ENCODE measurements at places on chromosomes 1 and 21.

GRCh38 chr1:1875932-1876331, 15.0 kb downstream of the GNB1 start:
- no peaks in the 10 kb centered on the region for H3K27me3 ChIP-seq
- no peak overlapping the region for H3K27ac ChIP-seq
- DNase-seq, result no peak
- no peak overlapping the region for H3K4me3 ChIP-seq

DNA sequence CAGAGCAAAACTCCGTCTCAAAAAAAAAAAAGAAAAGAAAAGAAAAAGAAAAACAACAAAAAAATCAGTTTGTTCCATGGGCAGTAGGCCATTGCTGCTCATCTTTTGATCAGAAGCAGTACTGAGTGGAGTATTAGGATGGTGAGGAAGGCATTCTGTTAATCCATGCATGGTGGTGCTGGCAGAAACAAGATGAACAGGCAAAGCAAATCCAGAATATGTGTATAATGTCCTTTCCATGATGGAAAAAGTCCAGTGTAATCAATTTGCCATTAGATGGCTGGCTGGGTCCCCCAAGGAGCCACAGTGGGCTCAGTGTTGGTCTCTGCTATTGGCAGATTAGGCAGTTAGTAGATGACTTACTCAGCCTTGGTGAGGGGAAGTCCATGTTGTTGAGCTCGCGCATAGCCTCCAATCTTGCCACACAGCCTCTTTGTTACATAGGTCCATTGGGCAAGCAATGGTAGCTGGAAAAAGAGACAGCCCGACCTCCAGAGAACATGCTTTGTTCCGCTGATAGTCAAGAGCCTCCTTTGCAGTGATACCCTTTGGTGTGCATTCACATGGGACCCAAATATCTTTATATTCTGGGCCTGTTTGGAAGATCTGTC, 23.3 kb downstream of the H3-3A start:
- H3K27ac ChIP-seq, result no peak overlapping the region
- peaks cover 6% of the 10 kb centered on the region for H3K4me1 ChIP-seq
- H3K27me3 ChIP-seq, result no peaks in the 10 kb centered on the region
- H3K4me3 ChIP-seq, result no peak overlapping the region
- H3K36me3 ChIP-seq, result no peaks in the 10 kb centered on the region

DNA sequence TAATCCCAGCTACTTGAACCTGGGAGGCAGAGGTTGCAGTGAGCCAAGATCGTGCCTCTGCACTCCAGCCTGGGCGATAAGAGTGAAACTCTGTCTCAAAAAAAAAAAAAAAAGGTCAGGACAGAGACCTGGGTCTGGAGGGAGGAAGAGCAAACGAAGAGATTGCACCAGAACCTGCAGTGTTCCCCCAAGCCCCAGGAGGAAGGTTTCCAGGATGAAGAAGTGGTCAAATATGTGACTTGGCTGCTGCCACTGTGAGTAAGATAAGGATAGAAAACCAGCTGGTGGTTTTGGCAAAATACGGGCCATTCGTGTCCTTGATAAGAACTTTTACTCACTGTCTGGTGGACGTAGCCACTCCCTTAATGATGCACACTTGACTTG, 42.2 kb downstream of the CLDN14 start:
- H3K27ac ChIP-seq, result no peak overlapping the region
- no peaks in the 10 kb centered on the region for H3K36me3 ChIP-seq
- no peaks in the 10 kb centered on the region for H3K27me3 ChIP-seq
- peak; percentile 87 for DNase-seq

GRCh38 chr21:44459712-44460440, 4.6 kb downstream of the LRRC3 start:
- no peak for DNase-seq
- no peaks in the 10 kb centered on the region for H3K27me3 ChIP-seq
- no peaks in the 10 kb centered on the region for H3K36me3 ChIP-seq
- no peak overlapping the region for H3K27ac ChIP-seq
- H3K4me3 ChIP-seq, result no peak overlapping the region

DNA sequence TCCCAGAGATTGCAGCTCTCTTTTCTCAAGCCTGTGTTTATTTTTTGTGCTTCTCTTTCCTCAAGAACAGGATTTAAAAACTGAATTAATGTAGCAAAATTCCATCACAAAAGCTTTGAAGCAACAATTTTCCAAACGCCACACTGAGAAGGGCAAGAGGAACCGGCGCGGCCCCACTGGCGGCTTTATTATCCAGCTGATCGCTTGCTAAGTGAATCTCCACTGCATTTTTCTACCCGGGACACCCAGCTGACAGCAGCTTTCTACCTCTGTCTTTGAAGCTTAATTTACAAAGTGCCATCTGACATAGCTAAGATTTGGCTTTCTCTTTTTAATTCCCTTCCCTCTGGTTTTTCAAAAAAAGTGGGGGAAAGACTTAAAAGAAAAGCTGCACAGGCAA, 369.3 kb upstream of the C1orf174 start:
- no peaks in the 10 kb centered on the region for H3K36me3 ChIP-seq
- no peaks in the 10 kb centered on the region for H3K27me3 ChIP-seq
- H3K4me1 ChIP-seq, result no peaks in the 10 kb centered on the region
- no peak overlapping the region for H3K27ac ChIP-seq
- H3K4me3 ChIP-seq, result no peak overlapping the region

DNA sequence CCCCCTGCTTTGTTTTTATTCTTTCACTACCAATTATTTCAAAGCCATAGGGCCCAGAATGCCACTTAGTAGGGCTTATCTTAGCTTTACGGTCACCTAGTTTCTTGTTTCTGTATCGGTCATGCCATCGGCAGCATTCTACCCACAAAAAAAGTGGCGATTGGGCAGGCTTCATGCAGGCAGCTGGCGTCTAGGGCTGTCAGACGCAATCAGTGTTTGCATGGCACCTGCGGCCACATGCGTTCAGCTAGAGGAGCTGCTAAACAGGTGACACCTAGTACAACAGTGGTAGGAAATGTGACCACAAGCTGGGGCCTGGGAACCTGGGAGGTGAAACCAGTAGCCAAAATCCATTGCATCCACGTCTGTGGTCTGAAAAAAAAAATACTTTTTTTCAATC, 262.7 kb downstream of the PBX1 start:
- peaks cover 13% of the 10 kb centered on the region for H3K36me3 ChIP-seq
- H3K27ac ChIP-seq, result no peak overlapping the region
- H3K4me1 ChIP-seq, result no peaks in the 10 kb centered on the region
- H3K4me3 ChIP-seq, result no peak overlapping the region
- DNase-seq, result no peak
- H3K27me3 ChIP-seq, result no peaks in the 10 kb centered on the region

- no peak overlapping the region for H3K4me3 ChIP-seq
- peaks cover 71% of the 10 kb centered on the region for H3K36me3 ChIP-seq
- H3K4me1 ChIP-seq, result peaks cover 5% of the 10 kb centered on the region
These were observed 6.1 kb downstream of the SMG5 start for GRCh38 chr1:156276532-156276931.

DNA sequence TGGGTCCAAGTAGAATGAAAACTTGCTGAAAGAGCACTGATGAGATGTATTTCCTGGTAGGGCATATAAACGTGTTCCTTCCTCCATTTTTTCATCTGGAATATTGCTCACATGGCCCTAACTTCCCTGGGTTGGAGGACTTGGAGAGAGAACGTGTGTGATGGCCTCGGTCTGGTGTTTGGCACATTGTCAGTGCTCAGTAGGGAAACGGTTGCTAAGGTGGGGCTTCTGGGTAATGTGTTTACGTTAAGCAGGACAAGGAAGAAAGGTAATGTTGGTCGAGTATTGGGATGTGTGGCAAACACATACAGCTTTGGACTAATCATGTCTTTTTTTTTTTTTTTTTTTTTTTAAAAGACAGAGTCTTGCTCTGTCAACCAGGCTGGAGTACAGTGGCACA, 6.2 kb downstream of the TTF2 start:
- no peak for DNase-seq
- no peaks in the 10 kb centered on the region for H3K27me3 ChIP-seq
- H3K4me3 ChIP-seq, result no peak overlapping the region
- H3K4me1 ChIP-seq, result no peaks in the 10 kb centered on the region

GRCh38 chr21:41210426-41211059, 42.6 kb downstream of the BACE2 start:
- H3K27me3 ChIP-seq, result no peaks in the 10 kb centered on the region
- H3K4me1 ChIP-seq, result peaks cover 2% of the 10 kb centered on the region
- no peak for DNase-seq
- H3K4me3 ChIP-seq, result no peak overlapping the region

GRCh38 chr21:46416551-46416950, 42.1 kb upstream of the DIP2A start:
- H3K27ac ChIP-seq, result no peak overlapping the region
- DNase-seq, result no peak

GRCh38 chr1:67674260-67675011, 10.6 kb upstream of the GADD45A start:
- no peak for DNase-seq
- no peaks in the 10 kb centered on the region for H3K4me1 ChIP-seq
- H3K36me3 ChIP-seq, result no peaks in the 10 kb centered on the region
- no peak overlapping the region for H3K4me3 ChIP-seq
- H3K27me3 ChIP-seq, result no peaks in the 10 kb centered on the region

DNA sequence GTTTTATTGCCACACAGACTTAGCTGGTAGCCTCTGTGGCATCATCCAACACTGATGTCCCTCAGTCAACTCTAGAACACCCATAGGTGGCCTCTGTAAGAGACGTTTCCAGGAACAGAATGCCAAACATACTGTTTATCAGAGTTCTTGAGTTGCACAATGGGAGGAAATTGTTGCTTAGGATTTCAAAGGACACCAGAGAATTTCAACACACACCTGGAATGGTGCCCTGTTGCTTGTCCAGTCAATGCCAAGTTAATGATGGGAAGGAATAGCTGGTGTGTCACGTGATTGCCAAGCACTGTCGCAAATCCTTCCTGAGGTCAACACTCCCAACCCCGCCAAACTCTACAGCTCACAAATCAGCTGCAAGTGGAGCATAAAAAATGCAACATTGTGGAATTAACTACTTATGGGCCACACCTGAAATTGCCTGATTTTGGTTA, 28.6 kb upstream of the DUSP23 start:
- H3K27ac ChIP-seq, result no peak overlapping the region
- no peaks in the 10 kb centered on the region for H3K4me1 ChIP-seq
- H3K36me3 ChIP-seq, result no peaks in the 10 kb centered on the region
- no peak overlapping the region for H3K4me3 ChIP-seq
- no peaks in the 10 kb centered on the region for H3K27me3 ChIP-seq

GRCh38 chr1:218219460-218219859, 65.6 kb upstream of the RRP15 start:
- H3K27ac ChIP-seq, result no peak overlapping the region
- no peak for DNase-seq
- no peaks in the 10 kb centered on the region for H3K36me3 ChIP-seq
- no peaks in the 10 kb centered on the region for H3K4me1 ChIP-seq
- H3K4me3 ChIP-seq, result no peak overlapping the region

DNA sequence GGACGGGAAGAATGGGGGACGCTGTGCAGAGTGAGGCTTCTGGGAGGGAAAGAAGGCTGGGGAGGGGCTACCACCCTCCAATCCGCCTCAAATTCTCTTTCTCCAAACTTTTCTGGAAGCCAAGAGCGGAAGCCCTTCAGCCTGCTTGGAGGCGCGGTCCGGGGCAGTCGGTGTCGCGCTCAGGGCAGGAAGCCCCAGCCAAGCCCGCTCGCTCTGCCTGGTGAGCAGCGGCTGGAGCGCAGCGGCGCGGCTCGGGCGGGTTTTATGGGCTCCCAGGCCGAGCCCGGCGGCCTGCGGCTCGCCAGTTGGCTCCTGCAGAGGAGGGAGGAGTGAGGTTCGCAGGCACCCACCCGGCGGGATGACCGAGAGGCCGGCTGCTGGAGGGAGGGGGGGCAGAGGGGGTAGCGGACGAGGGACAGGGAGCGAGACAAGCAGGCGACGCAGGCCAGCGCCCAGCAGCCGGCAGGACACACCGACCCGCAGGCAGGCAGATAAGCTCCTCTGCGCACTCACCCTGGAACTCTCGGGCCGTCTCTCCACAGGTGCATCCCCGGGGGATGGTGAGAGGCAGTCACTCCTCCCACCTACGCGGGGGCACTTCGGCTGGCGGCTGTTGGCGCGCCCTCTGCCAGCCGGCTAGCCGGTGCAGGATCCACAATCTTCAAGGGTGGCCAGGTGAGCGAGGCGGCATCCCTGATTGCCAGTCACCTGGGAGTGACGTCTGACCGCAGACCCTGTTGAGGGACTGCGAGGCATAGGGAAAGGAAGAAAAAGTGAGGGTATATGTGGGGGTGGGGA, at the start of gene AVPR1B:
Gene AVPR1B (minus strand): TSS at position 238 of the 798 bp plus-strand sequence. CDS start 498 bp downstream, outside the sequence.
- H3K36me3 ChIP-seq, result no peaks in the 10 kb centered on the region
- H3K27ac ChIP-seq, result no peak within 1 kb of the TSS
- H3K4me1 ChIP-seq, result peaks cover 5% of the 10 kb centered on the region
- H3K27me3 ChIP-seq, result peaks cover 18% of the 10 kb centered on the region
- peak; percentile 56 for DNase-seq

DNA sequence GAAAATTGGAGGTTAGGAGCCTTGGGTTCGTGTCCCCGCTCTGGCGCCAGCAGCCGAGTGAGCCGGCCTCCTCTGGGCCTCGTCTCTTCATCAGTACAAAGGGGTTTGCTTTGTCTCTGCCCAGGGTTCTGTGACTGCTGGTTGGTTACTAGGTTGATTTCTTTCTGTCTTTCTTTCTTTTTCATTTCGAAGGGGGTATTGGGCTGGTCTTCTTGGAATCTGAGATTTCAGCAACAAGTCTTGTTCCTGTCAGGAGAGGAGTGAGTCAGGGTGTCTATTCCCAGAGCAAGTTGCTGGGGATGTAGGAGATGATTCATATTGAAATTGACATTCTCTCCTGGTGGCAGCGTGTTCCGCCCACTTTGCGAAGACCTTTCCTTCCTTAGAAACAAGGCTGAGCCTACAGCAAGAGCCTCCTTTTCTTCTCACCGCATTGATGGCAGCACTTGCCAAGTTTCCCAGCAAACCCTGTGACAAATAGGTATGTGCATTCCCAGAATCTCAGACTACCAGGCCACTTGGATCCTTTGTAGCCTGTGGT, 79.2 kb downstream of the MAN1C1 start:
- H3K36me3 ChIP-seq, result no peaks in the 10 kb centered on the region
- H3K27ac ChIP-seq, result peak overlapping the region; percentile 3
- DNase-seq, result peak; percentile 48
- no peaks in the 10 kb centered on the region for H3K27me3 ChIP-seq

DNA sequence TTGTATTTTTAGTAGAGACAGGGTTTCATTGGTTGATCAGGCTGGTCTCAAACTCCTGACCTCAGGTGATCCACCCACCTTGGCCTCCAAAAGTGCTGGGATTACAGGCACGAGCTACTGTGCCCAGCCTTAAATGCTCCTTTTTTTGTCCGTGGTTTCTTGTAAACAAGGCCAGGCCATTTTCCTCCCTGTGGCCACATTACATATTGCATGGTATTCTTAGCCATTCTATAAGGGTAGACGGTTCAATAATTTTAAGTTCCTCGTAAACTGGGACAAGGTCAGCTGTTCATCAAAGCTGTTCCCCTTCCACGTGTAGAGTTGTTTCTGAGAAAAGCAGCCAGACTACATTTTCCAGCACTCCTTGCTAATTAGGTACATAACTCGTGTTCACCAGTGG, 10.3 kb upstream of the LUZP1 start:
- no peaks in the 10 kb centered on the region for H3K36me3 ChIP-seq
- no peaks in the 10 kb centered on the region for H3K27me3 ChIP-seq
- DNase-seq, result no peak

- no peak overlapping the region for H3K4me3 ChIP-seq
- H3K27me3 ChIP-seq, result no peaks in the 10 kb centered on the region
- no peaks in the 10 kb centered on the region for H3K36me3 ChIP-seq
- H3K4me1 ChIP-seq, result no peaks in the 10 kb centered on the region
These were observed 14.1 kb upstream of the VAV3 start for GRCh38 chr1:107979088-107979487.

GRCh38 chr1:24954631-24955030, 24.6 kb upstream of the RUNX3 start:
- no peak overlapping the region for H3K27ac ChIP-seq
- H3K4me3 ChIP-seq, result no peak overlapping the region
- H3K27me3 ChIP-seq, result no peaks in the 10 kb centered on the region
- DNase-seq, result no peak

- H3K27me3 ChIP-seq, result peaks cover 14% of the 10 kb centered on the region
- no peaks in the 10 kb centered on the region for H3K36me3 ChIP-seq
- no peak overlapping the region for H3K27ac ChIP-seq
- H3K4me3 ChIP-seq, result peak overlapping the region; percentile 62
- H3K4me1 ChIP-seq, result peaks cover 13% of the 10 kb centered on the region
These were observed 844 bp downstream of the NIBAN1 start for GRCh38 chr1:184973272-184974055.
